Karpas-422 (cell line): ENCODE measurements at places on chromosomes 2 and 18. TPM values are rescaled to one million over a fixed set of nuclear protein-coding genes. Genes with fewer than 3 reads are reported as not detected.

The MC4R gene
- not detected in 2 replicates for total RNA-seq

The IL36B gene
- not detected in 2 replicates for total RNA-seq

GRCh38 chr18:68447286-68447685 is 267.6 kb downstream of the TMX3 start:
- no peak for DNase-seq

- DNase-seq, result no peak
Measured at GRCh38 chr2:33488715-33489540, 12.5 kb downstream of the RASGRP3 start.

- no peak for DNase-seq
Measured at GRCh38 chr2:18950361-18950851, 361.0 kb upstream of the NT5C1B start.

DNA sequence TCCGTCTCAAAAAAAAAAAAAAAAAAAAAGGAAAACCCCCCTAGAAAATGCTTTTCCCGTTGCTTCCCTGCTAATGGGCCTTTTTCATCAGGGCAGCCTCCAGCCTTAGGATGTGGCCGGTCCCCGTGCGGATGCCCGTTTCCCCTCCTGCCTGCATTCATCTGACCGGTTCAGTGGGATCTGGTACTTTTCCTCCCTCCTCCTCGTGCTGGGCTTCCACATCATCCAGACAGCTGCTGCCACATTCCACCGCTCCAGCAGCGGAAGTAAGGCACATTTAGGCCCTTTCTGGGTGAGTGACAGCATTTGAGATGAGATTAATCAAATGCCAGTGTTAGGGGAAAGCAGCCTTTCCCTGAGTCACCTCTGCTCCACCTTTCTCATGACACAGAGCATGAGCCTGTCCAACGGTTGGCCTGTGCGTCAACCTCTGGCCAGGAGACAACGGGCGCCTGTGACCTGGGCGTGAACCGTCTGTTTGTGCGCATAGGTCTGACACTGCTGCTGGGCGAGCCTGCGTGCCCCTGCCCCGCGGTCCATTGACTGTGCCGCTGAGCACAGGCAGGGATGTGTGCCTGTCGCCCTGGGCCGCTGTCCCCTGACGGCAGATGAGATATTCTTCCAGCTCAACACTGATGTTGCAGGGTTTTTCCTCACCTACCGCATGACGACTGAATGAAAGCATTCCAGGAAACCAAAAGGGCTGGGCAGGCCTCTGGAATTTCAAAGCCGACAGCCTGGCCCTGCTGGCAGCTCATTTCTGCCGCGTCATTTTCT is 174.0 kb downstream of the TGIF1 start:
- DNase-seq, result no peak
